CD8-positive, alpha-beta memory T cell (primary cell): ENCODE measurements at places on chromosomes 3 and 15. TPM values are rescaled to one million over a fixed set of nuclear protein-coding genes. Genes with fewer than 3 reads are reported as not detected.
A peak's percentile ranks its signal among the peaks of the same experiment; 100 is the strongest.

- H3K4me1 ChIP-seq, result no peaks in the 10 kb centered on the region
- no peak overlapping the region for H3K4me3 ChIP-seq
- no peaks in the 10 kb centered on the region for H3K27me3 ChIP-seq
- H3K27ac ChIP-seq, result no peak overlapping the region
- no peak for DNase-seq
These were observed 375.2 kb downstream of the TUSC7 start for GRCh38 chr3:117084739-117085270.

GRCh38 chr3:14179114-14179465 lies 473 bp downstream of the LSM3 start:
- peaks cover 28% of the 10 kb centered on the region for H3K36me3 ChIP-seq
- H3K4me1 ChIP-seq, result peaks cover 41% of the 10 kb centered on the region
- peak overlapping the region; percentile 79 for H3K4me3 ChIP-seq
- H3K27ac ChIP-seq, result peak overlapping the region; percentile 96
- no peak for DNase-seq

DNA sequence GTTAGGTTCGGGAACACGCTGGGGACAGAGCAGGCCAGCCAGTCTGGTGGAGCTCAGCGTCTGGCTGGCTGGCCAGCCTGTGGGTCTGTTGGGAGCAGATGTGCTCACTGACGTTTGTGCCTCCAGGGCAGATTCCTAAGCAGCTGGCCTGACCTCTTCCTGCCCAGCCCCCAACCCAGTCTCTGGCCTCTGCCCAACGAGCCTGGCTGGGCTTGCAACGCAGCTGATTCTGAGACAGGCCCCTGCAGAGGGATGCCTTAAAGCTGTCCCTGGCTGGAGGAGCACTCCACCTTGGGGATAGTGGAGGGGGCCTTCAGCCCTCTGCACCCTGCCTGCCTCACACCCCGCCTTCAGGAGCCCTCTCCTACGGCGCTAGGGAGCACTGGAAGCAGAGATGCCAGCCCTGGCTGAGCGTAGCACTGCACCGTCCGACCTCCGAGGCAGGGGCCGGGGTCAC lies 46.0 kb downstream of the KLF13 start:
- peaks cover 22% of the 10 kb centered on the region for H3K36me3 ChIP-seq
- H3K27ac ChIP-seq, result no peak overlapping the region
- H3K27me3 ChIP-seq, result no peaks in the 10 kb centered on the region
- peaks cover 70% of the 10 kb centered on the region for H3K4me1 ChIP-seq
- no peak for DNase-seq
- H3K4me3 ChIP-seq, result no peak overlapping the region

- no peak for DNase-seq
- no peak overlapping the region for H3K27ac ChIP-seq
- H3K4me3 ChIP-seq, result no peak overlapping the region
- H3K27me3 ChIP-seq, result no peaks in the 10 kb centered on the region
- H3K36me3 ChIP-seq, result peaks cover 22% of the 10 kb centered on the region
These were observed 129.8 kb downstream of the MBNL1 start for GRCh38 chr3:152398495-152398894.

DNA sequence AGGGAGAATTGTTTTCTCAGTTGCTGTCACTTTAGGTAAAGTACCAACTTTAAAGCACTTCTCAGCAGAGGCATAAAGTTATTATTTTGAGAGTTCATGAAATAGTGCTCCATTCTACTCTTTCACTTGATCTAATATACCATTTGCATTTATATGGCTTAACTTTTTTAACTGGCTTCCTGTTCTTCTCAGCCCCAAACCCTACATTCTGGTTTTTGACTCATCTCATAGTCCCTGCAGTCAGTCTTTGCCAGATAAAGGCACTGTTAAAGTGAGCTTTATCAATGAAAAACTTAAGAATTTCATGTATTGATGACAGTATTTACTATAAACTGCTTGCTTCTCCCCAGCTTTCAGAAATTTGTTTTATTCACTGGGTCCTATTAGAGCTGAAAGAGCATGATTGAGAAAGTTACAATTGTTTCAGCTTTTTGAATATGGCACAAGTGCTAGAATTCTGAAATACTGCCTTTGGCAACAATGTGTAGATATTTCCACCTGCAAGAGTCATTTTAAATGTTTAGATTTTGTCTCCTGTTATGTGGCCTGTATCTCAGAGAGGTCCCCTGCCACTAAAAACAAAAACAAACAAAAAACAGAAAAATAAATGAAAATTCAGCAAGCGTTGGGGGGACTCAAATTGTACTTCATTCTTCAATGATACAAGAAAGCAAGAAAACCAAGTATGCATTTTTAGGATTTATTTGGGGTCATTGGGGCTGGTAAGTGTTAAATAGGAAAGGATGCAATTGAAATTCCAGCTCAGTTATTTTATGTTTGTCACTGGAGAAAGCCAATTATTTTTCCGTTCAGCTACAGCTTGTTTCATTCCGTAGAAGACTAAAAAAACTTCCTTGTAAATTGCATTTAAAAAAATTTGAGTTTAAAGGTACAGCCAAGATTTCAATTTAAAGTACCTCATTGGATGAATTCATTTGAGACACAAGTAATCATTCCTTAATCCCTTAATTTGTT lies 28.6 kb downstream of the TGFBR2 start:
- no peaks in the 10 kb centered on the region for H3K27me3 ChIP-seq
- H3K36me3 ChIP-seq, result no peaks in the 10 kb centered on the region
- H3K27ac ChIP-seq, result no peak overlapping the region
- peak overlapping the region; percentile 2 for H3K4me3 ChIP-seq
- no peak for DNase-seq

- no peak for DNase-seq
- no peaks in the 10 kb centered on the region for H3K36me3 ChIP-seq
- no peaks in the 10 kb centered on the region for H3K4me1 ChIP-seq
- no peaks in the 10 kb centered on the region for H3K27me3 ChIP-seq
- H3K27ac ChIP-seq, result no peak overlapping the region
These were observed 131.2 kb upstream of the TGFBR2 start for GRCh38 chr3:30475038-30475808.

DNA sequence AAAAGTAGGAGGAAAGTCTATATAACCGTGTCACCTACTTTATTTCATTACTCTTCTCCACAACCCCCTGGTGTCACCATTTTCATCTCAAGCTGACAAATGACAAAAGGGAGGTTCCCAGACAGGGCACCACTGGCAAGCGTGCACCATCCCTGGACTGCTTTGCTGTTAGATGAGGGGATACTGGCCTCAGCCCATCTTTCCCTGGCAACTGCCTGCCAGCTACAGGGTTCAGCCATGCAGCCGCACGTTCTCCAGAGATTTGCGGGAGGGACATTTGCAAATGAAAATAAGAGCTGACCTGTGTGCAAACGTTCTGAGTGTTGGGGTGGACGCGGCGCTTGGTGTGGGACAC lies 660 bp downstream of the UROC1 start:
- H3K27me3 ChIP-seq, result no peaks in the 10 kb centered on the region
- H3K4me3 ChIP-seq, result no peak overlapping the region
- H3K4me1 ChIP-seq, result no peaks in the 10 kb centered on the region
- DNase-seq, result no peak

- H3K36me3 ChIP-seq, result no peaks in the 10 kb centered on the region
- H3K4me3 ChIP-seq, result no peak overlapping the region
- no peaks in the 10 kb centered on the region for H3K27me3 ChIP-seq
- no peak for DNase-seq
- no peaks in the 10 kb centered on the region for H3K4me1 ChIP-seq
- no peak overlapping the region for H3K27ac ChIP-seq
These were observed 237.0 kb upstream of the LRTM1 start for GRCh38 chr3:55164876-55165275.

GRCh38 chr3:159632128-159632527 lies 356.5 kb upstream of the IL12A start:
- no peaks in the 10 kb centered on the region for H3K27me3 ChIP-seq
- H3K36me3 ChIP-seq, result no peaks in the 10 kb centered on the region
- no peaks in the 10 kb centered on the region for H3K4me1 ChIP-seq
- DNase-seq, result no peak
- no peak overlapping the region for H3K27ac ChIP-seq
- H3K4me3 ChIP-seq, result no peak overlapping the region

GRCh38 chr15:88388686-88389085 lies 78.5 kb downstream of the MRPL46 start:
- no peaks in the 10 kb centered on the region for H3K4me1 ChIP-seq
- no peaks in the 10 kb centered on the region for H3K36me3 ChIP-seq
- no peaks in the 10 kb centered on the region for H3K27me3 ChIP-seq
- no peak overlapping the region for H3K27ac ChIP-seq
- H3K4me3 ChIP-seq, result no peak overlapping the region

DNA sequence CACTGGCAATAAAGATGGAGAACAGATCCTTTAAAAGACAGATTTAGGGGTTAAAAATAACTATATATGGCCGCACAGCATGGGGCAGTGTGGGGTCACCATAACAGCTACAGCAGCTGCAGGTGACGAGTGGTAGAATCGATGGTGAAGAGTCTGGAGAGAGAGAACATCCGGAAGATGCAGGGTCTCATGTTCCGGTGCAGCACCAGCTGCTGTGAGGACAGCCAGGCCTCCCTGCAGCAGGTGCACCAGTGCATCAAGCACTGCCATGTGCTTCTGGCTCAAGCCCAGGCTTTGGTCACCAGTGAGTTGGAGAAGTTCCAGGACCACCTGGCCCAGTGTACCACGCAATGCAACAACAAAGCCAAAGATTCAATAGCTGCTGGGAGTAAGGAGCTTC lies 93.7 kb upstream of the IMPG2 start:
- H3K4me1 ChIP-seq, result peaks cover 6% of the 10 kb centered on the region
- no peak overlapping the region for H3K27ac ChIP-seq
- no peak for DNase-seq
- peaks cover 11% of the 10 kb centered on the region for H3K36me3 ChIP-seq
- no peak overlapping the region for H3K4me3 ChIP-seq

Gene CPEB1
- total RNA-seq, result 0.44 TPM

Gene CHD2
- total RNA-seq, result 99.0 TPM

Gene C3orf49
- not detected for total RNA-seq

Gene CLRN1
- total RNA-seq, result not detected

Gene DNASE1L3
- not detected for total RNA-seq

Gene IL16
- total RNA-seq, result 73.4 TPM
